T-helper 1 cell (primary cell): ENCODE measurements at places on chromosomes 2 and 18.

GRCh38 chr18:59383851-59384250 lies 24.8 kb upstream of the LMAN1 start:
- DNase-seq: no peak

DNA sequence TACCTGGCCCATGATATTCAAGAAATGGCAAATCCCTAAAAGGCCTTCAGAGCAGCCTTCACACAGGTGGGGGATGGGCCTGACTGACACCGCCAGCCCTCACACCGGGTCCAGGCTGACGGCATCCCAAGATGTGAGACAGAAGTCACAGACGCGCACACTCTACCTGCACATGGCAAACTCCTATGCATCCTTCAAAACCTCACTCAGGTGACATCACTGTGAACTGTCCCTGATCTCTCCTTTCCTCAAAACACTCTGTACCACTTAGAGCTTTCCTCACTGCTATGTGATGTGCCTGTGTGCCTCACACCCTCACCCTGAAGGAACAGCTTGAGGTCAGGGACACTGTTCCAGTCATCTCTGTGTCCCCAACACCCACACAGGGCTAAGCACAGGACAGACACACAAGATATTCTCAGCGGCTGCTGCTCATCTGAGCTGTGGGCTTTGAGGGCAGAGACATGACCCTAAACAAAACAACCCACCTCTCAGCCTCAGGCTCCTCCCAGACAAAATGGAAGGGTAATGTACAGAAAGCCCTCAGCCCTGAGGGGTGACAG lies 27.5 kb downstream of the BIN1 start:
- peak; percentile 24 for DNase-seq

DNA sequence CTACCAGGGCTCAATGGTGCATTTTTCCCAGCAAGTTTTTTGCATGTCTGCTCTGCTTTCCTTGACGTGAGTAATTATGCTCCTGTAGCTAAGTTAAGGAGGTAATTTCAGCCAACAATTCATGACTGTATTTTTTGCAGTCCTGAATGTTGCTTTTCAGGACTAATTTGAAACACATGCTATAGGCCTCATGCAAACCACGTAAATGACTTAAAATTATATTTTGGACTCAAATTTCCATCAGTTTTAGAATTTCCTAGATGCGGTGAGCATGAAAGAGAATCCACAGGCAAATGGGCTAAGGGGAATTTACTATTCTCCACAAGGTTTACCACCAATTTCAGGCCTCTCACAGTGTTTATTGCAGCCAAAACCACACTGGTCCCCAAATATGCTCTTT lies 589.9 kb upstream of the LRRTM1 start:
- DNase-seq: no peak

DNA sequence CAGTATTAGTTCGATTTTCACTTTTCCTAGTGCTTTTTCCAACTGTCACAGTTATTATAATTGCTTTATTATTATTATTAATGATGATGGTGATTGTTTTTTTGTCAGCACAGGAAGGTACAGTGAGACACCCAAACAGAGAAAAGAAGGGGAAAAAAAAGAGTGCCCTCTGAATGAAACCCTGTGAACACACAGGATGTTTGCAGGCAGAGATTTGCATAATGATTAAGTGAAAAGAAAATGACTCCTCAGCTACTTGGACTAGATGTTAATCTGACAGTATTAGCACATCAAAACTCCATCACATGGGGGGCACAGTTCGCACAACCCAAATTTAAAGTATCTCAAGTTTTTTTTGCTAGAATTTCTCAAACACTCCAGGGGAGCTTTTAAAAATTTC lies 32.9 kb downstream of the ADD2 start:
- no peak for DNase-seq

- DNase-seq: no peak
Observed at GRCh38 chr2:67965246-67965645, 97.6 kb downstream of the C1D start.

- DNase-seq: no peak
Observed at GRCh38 chr2:33210626-33211025, 263.9 kb downstream of the LTBP1 start.

DNA sequence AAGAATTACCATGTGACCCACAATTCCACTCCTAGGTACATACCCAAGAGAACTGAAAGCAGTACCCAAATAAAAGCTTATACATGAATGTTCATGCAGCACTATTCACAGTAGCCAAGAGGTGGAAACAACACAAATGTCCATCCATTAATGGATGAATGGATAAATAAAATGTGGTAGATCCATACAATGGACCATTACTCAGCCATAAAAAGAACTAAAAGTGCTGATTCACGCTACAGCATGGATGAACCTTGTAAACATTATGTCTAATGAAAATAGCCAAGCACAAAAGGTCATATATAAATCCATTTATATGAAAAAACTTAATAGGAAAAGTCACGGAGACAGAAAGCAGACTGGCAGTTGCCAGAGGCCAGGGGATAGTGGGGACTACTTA lies 23.6 kb upstream of the ZFP36L2 start:
- DNase-seq: no peak

- DNase-seq: no peak
Observed at GRCh38 chr2:203873461-203873860, 5.9 kb downstream of the CTLA4 start.

DNA sequence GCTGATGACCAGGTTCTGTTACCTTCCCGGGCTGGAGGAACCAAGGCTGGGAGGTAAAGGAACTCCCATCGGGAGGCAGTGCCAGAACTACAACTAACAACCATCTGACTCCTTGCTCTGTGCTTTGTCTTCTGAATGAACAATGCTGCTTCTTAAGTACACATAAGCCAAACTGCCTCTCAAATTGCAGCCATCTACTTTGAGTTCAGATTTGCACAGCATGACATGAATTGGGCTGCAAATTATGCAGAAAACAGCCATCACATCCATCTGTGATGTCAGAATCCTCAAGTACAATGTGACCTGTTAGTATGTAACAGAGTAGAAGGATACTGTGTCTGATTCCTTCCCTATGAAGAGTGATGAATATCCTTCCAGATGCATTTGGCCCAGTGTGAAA lies 290.6 kb downstream of the ZNF521 start:
- no peak for DNase-seq

DNA sequence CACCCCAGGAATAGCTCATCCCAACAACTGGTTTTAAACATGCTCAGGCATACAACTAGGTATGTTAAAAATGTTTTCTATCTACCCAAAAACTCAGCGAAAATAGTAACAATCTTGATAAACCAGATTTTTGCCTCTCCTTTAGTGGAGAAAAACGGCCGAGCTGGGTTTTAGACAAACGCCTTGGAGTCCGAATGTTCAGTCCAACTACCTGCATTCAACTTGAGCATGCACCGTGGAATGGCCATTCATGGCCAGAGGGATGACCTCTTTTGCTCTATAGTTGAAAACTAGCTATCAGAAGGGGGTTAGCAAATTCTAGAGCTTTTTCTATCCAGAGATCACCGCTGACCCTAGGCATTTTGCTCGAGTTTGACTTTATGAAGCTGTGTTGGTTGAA lies 30.8 kb downstream of the PDIA6 start:
- no peak for DNase-seq

GRCh38 chr2:118991554-118991953 lies 49.6 kb downstream of the MARCO start:
- DNase-seq: no peak

DNA sequence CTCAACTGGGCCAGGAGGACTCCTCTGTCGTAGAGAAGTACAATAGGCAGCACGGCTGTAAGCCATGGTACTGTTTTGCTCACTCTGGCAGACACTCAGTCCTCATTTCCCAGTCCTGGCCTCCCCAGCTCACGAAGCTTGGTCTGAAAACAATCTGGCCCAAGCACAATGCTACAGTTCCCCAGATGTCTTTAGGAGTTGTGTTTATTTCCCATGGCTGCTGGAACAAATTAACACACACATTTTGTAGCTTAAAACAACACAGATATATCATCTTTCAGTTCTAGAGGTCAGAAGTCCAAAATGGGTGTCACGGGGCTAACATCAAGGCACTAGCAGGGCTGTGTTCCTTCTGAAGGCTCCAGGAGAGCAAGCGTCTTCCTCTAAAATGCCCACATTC lies 13.0 kb downstream of the FABP1 start:
- DNase-seq: no peak

GRCh38 chr18:74063023-74063422 lies 84.6 kb downstream of the FBXO15 start:
- DNase-seq: no peak

DNA sequence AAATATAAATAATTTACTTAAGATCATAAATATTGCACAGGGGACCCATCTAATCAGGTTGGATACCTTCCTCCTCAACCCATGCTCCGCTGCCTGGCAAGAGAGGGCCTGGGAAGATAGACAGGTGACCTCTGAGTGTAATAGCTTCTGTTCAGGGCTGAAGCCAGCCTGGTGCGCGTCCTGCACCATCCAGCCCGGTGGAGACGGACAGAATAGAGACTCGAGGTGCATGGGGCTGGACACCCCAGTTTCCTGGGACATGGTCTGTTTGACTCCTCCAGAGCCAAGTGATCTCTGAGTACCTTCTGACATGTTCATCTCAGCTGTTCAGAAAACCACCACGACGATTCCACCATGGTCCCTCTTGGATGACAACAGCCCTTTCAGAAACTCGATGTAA lies 209.3 kb upstream of the MYT1L start:
- no peak for DNase-seq

GRCh38 chr2:47065343-47065742 lies 89.8 kb downstream of the STPG4 start:
- DNase-seq: no peak
